NCI-H1417 treated with DMSO at 0.1 percent for 48 hours (cell line): ENCODE measurements at places on chromosomes 1 and 21.
A peak's percentile ranks its signal among the peaks of the same experiment; 100 is the strongest.

GRCh38 chr1:168786476-168787330, 57.7 kb upstream of the DPT start:
- DNase-seq, result no peak

- DNase-seq, result no peak
These were observed 13.6 kb downstream of the CNST start for GRCh38 chr1:246579818-246580217.

DNA sequence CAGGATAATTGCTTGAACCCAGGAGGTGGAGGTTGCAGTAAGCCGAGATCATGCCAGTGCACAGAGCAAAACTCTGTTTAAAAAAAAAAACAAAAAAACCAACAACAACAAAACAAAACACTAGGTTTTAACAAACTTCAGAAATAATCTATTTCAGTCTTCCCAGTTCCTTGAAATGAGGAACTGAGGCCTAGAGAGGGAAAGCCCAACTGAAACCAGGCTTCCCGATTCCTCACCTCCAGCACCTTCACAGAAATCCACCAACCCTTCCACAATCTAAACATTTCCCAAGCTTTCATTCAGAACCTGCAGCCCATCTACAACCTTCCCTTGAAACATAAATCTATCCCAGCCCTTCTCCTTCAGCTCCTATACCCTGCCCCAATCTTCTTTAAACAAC, 612 bp upstream of the CD52 start:
- no peak for DNase-seq

- no peak for DNase-seq
These were observed 54.4 kb upstream of the TMPRSS2 start for GRCh38 chr21:41562101-41563000.

DNA sequence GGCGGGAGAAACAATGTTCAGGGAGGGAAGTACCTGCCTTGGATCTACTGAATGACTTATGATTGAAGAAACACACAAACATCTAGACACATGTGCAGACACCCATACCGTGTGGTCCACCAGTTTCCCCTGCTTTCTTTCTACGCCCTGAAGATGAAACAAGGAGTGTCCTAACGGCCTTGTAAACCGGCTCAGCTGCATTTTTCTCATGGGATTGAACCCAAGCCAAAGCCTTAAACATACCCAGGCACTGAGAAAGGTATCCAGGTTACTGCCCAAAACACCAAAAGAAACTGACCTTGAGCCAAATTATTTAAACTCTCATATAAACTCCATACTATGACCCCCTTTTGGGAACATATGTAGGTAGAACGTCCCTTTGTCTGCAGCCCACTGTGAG, 630.0 kb upstream of the RGS18 start:
- no peak for DNase-seq

DNA sequence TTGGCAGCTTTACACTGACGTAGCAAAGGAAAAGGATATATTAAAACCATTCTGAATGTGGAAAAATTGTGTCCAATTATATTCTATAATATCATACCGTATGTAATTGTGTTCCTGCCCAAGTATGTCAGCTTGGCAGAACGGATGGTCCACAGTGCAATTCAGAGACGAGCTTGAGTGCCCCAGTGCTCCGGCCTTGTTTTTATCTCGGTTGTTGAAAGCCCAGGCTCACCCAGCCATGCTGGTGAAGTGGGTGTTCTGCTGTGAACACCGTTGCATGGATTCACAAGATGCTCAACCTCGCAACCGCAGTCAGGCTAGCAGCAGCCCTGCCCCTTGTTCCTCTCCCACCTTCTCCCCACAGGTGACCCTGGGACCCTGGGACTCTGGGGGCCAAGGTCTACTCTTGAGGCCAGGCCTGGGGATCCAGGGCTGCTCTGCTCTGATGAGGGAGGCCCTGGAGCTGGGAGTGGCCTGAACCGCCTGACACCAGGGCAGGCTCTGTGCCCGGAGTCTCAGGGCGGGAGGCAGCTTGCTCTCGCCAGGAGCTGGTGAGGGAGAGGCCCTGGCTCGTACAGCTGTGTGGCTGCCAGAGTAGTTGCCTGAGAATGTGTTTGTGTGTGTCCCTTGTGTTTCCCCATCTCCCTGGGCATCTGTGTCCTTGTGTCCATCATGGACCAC, 11.2 kb downstream of the PTPRF start:
- DNase-seq, result no peak

GRCh38 chr1:182248721-182249120, 142.9 kb downstream of the GLUL start:
- DNase-seq, result no peak

- no peak for DNase-seq
These were observed 9.6 kb upstream of the DUSP12 start for GRCh38 chr1:161739865-161740566.

DNA sequence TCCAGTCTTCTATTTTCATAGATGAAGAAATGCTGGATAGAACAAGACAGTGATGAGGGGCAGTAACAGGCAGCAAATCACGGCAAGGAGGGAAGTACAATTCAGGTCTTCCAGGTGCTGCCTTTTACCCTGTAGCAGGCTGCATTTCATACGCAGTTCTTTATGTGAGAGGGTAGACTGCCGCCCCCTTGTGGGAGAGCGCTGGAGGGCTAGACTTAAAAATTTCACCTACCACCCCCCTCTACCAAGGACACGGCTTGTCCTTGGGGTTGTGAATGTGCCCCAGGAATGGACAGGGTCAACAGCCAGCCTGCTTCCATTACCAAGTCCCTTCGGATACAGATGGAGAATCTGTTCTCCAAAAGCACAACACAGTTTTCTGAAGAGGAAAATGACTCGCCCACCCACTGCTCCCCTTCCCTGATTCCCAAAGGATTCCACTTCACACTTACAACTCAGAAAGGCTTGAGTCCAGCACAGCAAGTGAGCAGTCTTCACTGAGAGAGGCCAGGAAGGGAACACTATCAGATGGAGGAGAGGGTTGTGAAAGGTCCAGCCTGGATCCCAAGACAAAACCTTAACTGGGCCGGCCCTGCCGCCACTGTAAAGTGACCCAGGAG, 7.4 kb downstream of the WDR77 start:
- no peak for DNase-seq

- no peak for DNase-seq
These were observed 10.9 kb upstream of the CD5L start for GRCh38 chr1:157852476-157852875.

DNA sequence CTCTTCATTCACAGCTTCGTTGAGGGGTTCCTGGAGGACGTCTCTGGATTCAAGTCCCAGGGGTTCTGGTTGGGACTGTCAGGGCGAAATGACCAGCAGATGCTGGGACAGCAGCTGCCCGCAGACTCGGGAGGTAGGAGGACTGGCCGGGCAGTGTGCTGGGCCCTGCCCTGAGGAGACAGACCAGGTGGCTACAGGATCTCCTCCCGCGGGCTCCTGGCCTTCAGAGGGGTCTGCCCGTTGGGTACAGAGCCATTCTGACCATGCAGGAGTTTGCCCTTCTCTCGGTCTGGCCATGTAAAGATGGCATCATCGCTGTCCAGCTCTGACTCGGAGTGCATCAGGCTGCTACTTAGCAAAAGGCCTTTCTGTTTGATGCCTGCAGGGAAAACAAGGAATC, 122.5 kb downstream of the KIAA0319L start:
- no peak for DNase-seq

DNA sequence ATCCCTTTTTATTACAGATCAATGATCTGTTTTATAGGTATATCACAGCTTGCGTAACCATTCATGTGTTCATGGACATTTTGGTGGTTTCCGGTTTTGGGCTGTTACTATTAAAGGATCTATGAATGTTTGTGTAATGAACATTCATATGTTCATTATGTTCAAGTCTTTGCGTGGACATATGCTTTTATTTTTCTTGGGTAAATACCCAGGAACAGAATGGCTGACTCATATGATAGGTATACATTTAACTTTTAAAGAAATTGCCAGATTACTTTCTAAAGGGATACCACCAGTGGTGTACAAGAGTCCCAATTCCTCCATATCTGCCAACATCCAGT, 73.7 kb downstream of the SPATA46 start:
- no peak for DNase-seq

- no peak for DNase-seq
These were observed 71.4 kb downstream of the SLC44A5 start for GRCh38 chr1:75539230-75540116.

DNA sequence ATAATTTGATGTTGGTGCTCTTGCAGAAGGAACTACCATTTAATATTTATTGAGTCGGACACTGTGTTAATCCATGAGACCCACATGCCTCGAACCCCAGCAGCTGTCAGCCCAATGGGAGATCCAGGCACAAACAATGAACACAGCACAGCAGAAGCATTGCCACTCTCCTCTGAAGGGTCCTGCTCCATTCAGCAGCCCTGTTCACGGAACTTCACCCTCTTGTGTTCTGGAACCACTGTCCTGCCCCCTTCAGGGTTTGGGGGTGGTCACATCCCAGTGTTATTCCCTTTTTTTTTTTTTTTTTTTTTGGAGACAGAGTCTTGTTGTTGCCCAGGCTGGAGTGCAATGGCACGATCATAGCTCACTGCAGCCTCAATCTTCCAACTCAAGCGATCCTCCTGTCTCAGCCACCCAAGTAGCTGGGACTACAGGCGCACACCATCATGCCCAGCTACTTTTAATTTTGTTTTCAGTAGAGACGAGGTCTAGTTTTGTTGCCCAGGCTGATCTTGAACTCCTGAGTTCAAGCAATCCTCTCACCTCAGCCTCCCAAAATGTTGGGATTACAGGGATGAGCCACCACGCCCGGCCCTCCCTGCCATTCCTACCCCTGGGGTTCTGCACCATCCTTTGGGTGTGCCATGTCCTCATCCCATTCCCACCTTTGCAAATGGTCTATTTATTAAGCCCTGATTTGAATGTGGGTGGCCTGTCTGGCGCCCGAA, 70.2 kb downstream of the EVA1C start:
- no peak for DNase-seq

- no peak for DNase-seq
These were observed 10.8 kb upstream of the SMAP2 start for GRCh38 chr1:40362699-40363098.

GRCh38 chr1:221902961-221903360, 161.1 kb upstream of the DUSP10 start:
- DNase-seq, result no peak

GRCh38 chr1:147625362-147625995, 44.8 kb downstream of the ACP6 start:
- peak; percentile 42 for DNase-seq

DNA sequence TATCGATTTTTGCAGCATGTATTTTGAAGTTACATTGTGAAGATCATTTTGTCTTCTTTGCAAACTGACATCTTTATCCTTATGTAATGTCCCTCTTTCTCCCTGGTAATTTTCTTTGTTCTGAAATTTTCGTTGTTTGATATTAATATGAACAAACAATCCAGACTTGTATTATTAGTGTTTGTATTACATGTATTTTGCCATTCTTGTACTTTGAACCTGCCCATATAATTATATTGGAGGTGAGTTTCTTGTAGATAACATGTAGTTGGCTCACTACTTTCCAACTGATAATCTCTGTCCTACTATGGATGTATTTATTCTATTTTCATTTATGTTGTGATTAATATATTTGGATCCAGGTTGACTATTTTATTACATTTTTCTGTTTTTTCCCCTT, 27.1 kb downstream of the OBSCN start:
- DNase-seq, result no peak

- no peak for DNase-seq
These were observed 25.1 kb upstream of the TP53BP2 start for GRCh38 chr1:223870617-223871574.

DNA sequence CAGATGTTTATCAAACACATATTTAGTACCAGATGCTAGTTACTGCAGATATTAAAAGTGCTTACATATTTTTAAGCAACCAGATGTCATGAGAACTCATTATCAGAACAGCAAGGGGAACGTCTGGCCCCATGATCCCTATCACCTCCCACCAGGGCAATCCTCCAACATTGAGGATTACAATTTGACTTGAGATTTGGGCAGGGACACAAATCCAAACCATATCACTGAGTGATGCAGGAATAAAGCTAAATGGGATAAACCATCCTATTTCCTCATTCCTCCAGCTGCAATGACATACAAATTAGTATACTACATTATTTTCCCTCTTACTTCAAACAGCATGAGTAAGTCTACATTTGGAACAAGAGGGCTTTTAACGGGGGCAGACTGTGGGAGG, 3.1 kb upstream of the KCNK2 start:
- DNase-seq, result no peak

GRCh38 chr1:29655145-29655544, 418.8 kb downstream of the PTPRU start:
- DNase-seq, result no peak

GRCh38 chr21:32309906-32310460, 11.3 kb downstream of the MRAP start:
- DNase-seq, result no peak

DNA sequence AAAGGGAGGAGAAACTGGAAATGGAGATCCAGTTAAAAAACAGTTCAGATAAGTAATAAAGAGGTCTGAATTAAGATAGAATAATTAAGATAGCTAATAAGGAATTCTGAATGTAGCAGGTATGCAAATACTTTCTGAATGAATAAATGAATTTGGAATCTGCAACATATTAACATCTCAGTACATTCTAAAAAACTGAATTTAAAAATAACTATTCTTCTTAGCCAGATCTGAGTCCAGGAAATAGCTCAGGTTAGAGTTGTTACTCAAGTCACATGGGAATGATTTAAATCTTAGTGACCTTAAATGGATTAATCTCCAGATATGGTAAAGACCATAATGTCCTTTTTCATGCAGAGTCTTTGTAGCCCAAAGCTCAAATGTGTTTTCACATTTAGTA, 51.2 kb downstream of the EYA3 start:
- no peak for DNase-seq

- no peak for DNase-seq
These were observed 38.8 kb downstream of the CASQ2 start for GRCh38 chr1:115729756-115730155.

DNA sequence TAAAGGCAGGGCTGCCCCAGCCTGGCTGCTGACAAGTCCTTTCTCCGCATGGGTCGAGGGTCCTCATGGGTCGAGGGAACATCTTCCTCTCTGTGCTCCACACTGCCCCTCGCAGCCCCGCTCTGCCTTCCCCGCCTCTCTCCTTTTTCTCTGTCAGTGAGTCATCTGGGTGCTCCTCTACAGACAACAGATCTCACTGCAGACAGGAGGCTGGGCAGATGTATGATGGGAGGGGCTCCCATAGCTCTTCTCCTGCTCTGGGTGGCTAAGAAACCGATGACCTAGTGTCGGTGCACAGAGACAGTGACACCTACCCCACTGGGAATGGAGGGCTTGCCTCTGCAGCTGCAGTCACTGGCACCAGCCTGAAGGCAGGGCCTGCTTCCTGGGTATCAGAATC, 5.5 kb downstream of the KCNA10 start:
- DNase-seq, result no peak

- no peak for DNase-seq
These were observed 598.1 kb upstream of the ADGRL4 start for GRCh38 chr1:79604490-79605198.

DNA sequence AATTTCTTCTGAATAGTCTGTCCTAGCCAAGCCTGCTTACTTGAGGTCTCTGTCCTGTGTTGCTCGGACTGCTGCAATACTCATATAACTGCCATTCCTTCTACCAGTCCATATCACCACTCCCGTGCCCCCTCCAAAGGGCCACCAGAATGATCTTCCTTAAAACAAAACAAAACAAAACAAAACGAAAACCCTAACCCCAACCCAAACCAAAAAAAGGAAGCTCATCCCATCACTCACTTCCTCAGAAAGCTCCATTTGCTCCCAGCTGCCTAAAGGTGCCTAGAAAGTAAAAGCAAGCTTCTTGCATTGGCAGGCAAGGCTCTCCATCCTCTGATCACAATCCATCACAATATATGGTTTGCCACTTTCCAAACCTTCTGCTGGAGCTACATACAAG, 20.3 kb downstream of the USP24 start:
- no peak for DNase-seq
